Activated naive CD8-positive, alpha-beta T cell treated with anti-CD3 and anti-CD28 coated beads, Interleukin-2, amount 50 U/mL, for 16 hours (primary cell): ENCODE measurements at places on chromosomes 4 and X.

DNA sequence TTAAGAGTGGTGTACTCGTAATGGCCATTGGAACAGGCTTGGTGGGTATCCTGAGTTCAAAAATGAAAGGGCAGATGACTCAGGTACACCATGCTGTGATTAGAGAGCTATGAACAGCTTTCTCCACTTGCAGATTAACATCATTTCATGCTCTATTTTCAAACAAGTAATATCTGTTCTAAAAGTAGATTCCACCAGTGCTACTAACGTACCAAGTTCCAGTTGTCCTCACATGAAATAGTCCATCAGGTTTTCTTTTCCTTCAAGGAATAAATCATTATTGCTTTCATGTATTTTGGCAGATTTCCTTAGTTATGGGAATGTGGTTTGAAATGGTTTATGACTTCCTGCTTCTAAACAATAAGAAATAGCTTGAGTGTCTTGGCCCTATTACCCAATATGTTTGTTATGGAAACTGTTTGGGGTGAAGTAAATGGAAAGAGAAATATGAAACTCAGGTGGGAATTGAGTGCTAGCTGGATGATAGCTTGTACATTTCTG is 49.9 kb downstream of the PCDH7 start:
- no peak for DNase-seq

DNA sequence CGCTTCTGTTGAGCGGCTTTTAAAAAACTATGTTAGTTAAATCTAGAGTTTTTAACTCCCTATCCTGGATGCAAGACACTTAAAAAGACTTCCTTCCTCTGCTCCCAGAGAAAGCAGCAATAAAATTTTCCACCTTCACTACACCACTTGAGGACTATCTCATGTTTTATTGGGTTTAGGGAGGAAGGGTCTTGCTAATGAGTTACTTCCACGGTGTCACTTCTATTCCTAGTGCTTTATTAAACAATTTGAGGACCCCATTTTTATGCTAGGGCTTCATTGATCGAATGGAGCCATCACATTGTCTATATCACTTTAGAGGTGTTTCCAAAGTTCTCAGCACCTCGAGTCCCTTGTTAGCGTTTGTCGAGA is 3.7 kb upstream of the STIM2 start:
- no peak for DNase-seq

- DNase-seq, result no peak
These were observed 61.1 kb upstream of the DCTD start for GRCh38 chr4:182978152-182978827.

GRCh38 chr4:140811429-140811828 is 55.2 kb upstream of the TBC1D9 start:
- no peak for DNase-seq

DNA sequence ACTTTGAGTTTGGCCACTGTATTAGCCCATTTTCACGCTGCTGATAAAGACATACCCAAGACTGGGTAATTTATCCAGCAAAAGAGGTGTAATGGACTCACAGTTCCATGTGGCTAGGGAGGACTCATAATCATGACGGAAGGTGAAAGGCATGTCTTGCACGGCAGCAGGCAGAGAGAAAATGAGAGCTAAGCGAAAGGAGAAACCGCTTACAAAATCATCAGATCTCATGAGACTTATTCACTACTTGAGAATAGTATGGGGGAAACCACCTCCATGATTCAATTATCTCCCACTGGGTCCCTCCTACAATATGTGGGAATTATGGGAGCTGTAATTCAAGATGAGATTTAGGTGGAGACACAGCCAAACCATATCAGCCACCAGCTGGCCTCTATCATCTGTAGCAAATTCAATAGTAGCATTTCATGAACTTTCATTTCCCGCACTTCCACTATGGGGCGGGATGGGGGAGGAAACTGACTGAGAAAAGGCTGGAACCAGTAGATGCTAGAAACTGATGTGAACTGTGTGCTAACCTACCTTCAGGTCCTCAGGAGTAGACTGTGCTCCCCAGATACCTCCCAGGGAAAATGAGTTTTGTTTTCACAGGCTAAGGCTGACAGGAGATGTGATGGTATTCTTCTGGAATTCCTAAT is 35.3 kb upstream of the LGI2 start:
- no peak for DNase-seq

- no peak for DNase-seq
These were observed 384.6 kb downstream of the IDS start for GRCh38 chrX:149120459-149120858.

GRCh38 chrX:65034668-65035445 is 58.6 kb upstream of the ZC4H2 start:
- DNase-seq, result peak; percentile 63

- DNase-seq, result no peak
These were observed 260.1 kb upstream of the FTHL17 start for GRCh38 chrX:31331928-31332327.

GRCh38 chrX:24399550-24399949 is 39.1 kb downstream of the SUPT20HL1 start:
- DNase-seq, result no peak

GRCh38 chr4:184163813-184164212 is 53.9 kb downstream of the ENPP6 start:
- no peak for DNase-seq

GRCh38 chr4:1202526-1203011 is 30.2 kb upstream of the SPON2 start:
- DNase-seq, result no peak

DNA sequence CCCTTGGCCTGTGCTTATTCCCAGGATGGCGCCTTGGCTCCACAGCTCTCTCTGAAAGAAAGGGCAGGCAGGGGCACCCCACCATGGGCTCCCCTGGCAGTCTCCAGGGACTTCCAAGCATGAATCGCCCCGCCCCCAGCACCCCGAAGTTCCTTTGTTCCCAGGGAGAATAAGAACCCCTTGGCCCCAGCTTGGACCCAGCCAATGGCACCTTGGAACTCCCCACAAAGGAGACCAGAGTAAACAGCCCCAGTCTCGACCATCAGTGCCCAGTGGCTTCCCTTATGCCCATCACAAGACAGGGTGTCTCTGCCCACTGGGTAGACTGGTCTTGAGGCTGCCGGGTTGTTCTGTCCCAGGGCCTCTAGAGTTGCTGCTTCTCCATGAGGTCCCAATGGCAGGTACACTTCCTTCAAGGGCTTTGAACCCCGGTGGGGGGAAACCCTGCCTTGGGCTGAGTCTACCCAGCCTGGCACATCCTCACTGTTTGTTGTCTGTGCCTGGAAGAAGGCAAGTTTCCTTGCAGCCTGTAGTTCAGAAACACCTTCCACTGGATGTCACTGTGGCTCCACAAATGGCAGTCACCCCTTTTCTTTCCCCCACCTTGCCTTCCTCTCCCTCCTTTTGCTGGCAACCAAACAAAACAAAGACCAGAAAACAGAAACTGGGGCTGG is 30.8 kb downstream of the NBDY start:
- DNase-seq, result no peak

DNA sequence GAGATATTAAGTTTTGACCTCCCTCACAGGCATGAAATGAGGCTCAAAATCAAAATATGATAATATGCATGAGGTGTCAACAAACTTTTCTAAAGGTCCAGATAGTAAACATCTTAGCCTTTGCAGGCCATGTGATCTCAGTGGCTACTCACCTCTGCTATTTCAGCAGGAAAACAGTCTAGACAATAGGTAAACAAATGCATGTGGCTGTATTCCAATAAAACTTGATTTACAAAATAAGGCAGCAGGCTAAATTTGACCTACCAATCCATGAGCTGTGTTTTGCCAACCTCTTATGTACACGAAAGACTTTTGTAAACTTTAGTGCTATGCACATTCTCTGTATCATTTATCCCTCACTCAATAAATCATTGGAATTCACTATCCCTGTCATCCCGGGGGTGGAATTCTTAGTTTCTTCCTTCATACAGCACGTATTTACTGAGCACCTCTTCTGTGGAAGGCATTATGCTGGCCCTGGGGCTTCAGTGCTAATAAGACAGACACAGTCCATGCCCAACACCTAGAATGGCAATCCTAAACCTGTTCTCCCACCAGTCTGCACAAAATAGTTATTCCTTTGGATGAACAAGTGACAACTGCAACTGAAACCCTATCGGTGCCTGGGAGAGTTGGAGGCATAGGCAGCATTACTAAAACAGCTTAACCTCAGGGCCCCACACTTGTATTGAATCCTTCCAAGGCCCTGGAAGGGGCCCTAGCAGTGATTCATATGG is 19.9 kb downstream of the MAGEB17 start:
- DNase-seq, result no peak

DNA sequence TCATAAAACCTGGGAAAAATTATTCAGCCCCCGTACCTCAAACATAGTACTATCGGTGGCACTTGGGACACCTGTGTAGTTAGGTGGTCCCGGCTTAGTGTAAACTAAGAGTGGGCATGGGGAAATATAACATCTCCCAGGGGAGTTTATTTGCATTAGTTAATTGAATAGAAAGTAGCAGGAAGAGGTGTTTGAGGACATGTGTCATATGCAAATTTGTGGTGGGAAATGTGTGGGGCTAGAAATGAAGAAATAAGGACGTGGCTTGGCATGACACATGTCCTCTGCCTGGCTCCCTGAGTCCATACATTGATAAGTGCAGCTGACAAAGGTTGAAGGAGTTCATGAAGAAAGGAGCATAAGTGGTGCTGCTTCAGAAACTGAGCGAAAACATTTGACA is 483.6 kb downstream of the SH2D1A start:
- no peak for DNase-seq

DNA sequence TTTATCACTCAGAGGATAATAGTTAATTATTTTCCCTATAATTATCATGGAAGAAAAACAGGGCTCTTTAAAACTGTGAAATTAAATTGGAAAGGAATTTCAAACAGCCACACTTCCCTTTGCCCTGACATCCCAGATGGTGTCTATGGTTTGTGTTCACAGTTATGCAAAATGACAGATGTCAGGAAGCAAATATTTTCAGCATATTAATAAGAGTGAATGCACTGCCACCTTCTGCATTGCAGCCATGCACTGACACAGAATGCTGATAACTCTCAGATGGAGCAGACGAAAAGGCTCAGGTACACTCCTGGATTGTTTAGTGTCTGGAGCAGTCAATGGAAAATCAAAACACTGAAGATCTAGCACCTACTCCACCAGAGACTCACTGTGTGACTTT is 57.6 kb downstream of the RWDD4 start:
- DNase-seq, result no peak

- no peak for DNase-seq
These were observed 37.8 kb downstream of the TRMT44 start for GRCh38 chr4:8478371-8478770.

DNA sequence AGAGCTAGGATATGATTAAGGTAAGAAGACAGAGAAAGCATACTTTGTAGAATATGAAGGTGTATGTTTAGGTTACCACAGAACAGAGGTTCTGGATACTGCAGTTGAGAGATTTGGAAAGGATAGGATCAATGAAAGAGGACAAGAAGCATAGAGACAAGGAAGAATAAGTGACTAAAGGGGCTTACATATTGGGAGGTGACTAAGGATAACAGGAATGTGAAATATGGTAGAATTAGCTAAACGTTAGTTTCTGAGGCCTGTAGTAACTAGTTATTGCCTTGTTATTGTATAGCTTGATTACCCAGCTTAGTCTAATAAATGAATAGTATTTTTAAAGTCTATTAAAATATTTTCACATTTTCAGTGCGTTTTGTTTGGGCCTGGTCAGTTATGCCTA is 38.2 kb downstream of the CENPI start:
- DNase-seq, result no peak

DNA sequence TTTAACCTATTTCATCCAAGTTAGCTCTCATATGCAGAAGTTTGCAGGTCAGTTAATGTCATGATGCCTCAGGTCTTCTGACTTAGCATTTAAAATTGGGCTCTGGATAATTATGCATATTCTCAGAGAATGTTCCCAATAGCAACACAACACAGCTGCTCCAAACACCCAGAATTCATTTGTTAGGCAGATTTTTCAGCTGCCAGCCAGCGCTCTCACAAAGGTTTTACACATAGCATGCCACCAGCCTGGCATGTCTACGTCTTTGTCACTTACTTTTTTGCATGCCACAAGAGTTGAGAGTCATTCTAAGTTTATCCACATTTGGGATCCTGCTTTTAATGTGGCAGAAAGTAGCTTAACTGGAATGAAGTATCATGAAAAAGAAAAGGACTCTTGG is 84.8 kb downstream of the LIMCH1 start:
- no peak for DNase-seq

GRCh38 chrX:13755254-13755653 is 20.7 kb downstream of the OFD1 start:
- DNase-seq, result no peak

- no peak for DNase-seq
These were observed 38.6 kb downstream of the TNIP3 start for GRCh38 chr4:121125498-121125885.

- no peak for DNase-seq
These were observed 5.8 kb upstream of the CDKN2AIP start for GRCh38 chr4:183438458-183439113.

- no peak for DNase-seq
These were observed 421.7 kb upstream of the HTR2C start for GRCh38 chrX:114162068-114162735.

DNA sequence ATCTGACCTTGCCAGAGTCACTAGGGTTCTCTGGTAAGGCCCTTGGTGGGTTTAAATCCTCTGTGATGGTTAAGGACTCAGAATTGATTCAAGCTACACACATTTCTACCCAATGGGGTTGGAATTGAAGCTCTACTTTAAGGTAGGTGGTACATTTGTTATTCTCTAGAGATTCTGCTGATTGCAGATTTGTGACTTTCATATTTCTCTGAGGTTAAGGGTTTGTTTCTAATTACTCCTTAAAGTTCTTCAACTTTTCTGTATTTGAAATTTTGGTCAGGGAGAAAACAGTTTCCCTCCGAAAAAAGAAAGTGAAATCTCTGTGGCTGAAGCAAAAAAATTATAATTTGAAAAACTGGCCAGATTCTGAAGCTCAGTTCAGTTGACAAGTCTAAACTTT is 25.8 kb upstream of the USP46 start:
- DNase-seq, result no peak

DNA sequence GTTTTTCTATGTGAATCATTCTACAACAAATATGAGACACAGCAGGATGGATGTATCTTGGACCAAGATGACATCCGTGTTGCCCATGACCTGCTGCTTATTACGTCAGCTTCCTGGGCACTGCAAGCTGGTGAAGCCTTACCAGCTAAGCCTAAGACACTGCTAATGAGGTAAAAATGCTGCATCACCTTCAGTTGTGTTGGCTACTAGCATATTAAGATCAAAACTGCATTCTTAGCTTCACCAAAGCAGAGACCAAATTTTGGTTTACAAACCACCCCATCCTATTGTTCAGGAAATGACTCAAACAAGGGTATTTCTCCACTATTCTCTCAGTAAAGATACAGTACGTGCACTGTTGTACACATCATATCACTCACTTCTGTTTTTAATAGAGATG is 50.3 kb downstream of the MAML3 start:
- DNase-seq, result no peak

DNA sequence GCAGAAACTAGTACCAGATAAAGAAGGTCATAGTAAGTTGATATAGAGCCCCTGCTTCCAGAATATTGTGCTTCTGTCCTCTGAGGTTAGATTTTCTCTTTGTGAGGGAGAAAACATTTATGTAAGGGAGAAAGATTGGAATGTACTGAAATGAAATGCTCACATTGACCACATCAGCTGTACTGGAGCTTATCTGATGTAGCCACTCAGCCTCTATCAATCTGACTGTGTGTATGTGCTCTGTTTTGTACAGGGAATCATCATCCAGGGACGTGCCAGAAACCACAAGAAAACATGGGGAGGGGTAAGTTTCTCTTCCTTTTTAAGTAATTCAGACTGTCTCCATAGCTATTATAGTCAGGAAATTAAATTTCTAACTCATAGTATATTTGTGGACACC is 56.8 kb downstream of the PRRG1 start:
- no peak for DNase-seq

- no peak for DNase-seq
These were observed 1032.8 kb downstream of the STPG2 start for GRCh38 chr4:97110506-97110905.

- no peak for DNase-seq
These were observed 5.3 kb upstream of the SHISA3 start for GRCh38 chr4:42391981-42392380.
